ENCODE measurements at places on chromosomes 13 and 19. TPM values are rescaled to one million over a fixed set of nuclear protein-coding genes. Genes with fewer than 3 reads are reported as not detected.
A peak's percentile ranks its signal among the peaks of the same experiment; 100 is the strongest.

Gene KLK7
- not detected for total RNA-seq

Gene LILRA5
- total RNA-seq = 1.4 TPM

Gene DDX49
- 18.9 TPM for total RNA-seq

DNA sequence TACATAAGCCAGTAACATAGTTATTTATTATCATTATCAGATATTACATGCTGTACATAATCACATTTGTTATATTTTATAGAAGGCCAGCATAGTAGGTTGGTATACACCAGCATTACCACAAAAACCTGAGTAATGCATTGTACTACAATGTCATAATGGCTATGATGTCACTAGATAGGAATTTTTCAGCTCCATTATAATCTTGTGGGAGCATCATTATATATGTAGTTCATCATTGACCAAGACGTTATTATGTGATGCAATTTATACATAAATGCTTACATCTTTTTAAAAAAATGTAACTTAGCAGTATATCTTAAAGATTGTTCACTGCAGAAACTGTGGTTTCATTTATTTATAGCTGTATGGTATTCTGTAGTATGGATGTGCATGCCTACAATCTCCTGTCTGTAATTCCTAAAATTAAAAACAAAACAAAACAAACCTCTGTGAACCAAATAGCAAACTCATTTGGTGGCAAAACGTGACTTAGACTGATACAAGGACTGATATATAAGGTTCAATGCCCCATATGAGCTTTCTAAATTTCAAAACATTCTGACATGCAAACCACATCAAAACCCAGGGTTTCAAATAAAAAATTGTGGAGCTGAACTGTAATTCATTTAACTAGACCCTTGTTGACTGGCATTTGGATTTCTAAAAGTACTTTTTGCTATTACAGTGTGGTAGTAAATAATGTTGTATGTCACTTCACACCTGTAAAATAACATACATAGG, 250.9 kb downstream of the DLEU7 start:
- DNase-seq = no peak

DNA sequence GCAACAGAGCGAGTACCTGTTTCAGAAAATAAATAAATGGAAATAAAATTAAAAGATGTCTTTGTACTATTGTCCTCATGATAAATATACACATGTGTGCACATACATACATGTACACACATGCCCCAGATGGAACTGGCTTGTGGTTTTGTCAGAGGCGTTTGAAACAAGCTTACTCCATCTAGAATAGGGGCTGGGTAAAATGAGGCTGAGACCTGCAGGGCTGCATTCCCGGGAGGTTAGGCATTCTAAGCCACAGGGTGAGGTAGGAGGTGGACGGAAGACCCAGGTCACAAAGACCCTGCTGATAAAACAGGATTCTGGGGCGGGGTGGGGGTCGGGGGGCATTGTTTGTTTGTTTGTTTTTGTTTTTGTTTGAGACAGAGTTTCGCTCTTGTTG, 8.1 kb upstream of the SIN3B start:
- DNase-seq = no peak

DNA sequence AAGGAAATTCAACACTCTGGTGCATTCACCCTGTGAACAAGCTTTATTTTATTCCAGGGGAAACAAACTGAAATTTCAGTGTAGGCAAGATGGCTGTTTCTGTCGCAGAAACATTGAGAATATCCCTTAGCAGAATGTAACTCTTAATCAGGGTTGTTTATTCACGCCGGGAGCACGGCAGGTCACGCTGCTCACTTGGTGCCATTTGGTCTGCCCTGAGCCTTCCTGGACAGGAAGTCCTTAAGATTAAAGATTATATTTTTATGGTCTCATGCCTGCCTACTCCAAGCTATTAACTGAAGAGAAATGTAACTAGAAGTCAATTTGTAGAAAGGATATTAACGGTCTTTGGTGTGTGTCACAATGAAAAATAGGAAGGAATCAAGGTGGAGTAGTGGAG, 185.3 kb upstream of the ARGLU1 start:
- no peak for DNase-seq

- DNase-seq = no peak
Observed at GRCh38 chr13:113182046-113182445, 23.6 kb downstream of the PROZ start.

GRCh38 chr19:42683917-42684513, 56.3 kb downstream of the PSG3 start:
- DNase-seq = no peak

GRCh38 chr13:25225970-25226369, 53.9 kb upstream of the AMER2 start:
- no peak for DNase-seq

DNA sequence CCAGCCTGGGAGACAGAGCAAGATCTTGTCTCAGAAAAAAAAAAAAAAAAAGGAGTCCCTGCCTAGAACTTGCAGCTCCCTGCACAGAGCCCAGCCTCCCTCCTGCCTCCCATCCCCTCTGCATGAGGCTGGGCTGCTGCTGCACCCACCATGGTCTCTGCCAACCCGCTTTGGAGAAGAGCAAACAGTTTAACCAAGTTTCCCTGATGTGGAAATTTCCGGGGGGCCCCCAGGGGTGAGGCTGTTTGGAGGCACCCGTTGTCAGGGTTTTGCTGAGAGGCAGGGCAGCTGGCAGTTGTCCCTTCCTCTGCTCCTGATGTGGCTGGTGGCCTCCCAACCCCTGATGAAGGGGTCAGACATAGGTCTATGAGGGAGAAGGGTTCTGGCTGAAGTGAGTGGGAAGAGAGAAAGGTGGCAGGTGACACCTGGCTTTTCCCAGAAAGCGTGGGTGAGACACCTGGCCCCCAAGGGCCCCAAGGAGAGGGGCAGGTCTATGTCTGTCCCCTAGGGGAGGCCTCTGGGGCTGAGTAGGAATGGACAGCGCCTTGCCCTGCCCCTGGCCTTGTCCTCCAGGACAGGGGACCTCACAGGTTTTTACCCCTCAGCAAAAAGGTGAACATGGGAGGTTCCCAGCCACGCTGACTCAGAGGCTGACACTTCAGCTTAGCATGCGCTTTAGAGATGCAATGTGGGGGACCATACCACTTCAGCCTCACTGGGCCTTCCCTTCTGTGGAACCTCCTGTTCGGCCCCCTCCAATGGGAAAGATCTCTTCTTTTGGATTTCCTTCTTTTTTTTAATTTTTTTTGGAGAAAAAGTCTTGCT, 5.5 kb downstream of the LRP3 start:
- no peak for DNase-seq

Gene ZNF578
- total RNA-seq = not detected

GRCh38 chr19:10027158-10027997, 14.1 kb downstream of the RDH8 start:
- DNase-seq = peak; percentile 97
